Activated CD4-positive, CD25-positive, alpha-beta regulatory T cell treated with anti-CD3 and anti-CD28 coated beads, Interleukin-2, amount 50 U/mL, for 16 hours (primary cell): ENCODE measurements at places on chromosomes 5 and 9.

DNA sequence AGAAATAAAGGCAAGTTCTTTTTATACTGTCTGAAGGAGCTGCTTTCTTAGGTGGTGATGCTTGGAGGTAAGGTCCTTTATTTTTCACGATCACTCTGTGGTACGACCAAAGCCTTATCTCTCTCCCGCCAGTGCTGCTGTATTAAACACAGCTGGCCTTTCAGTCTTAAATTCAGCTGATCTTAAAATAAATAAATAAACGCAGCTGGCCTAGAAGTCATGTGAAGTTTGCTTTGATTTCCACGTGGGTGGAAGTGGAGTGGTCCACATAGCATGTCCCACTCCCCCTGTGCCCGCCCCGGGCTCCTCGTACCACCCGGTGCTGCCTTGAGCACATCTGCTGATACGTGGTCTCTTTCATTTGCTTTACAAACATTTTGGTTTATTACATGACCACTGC is 260.4 kb downstream of the FANCC start:
- no peak for DNase-seq

- no peak for DNase-seq
Observed at GRCh38 chr5:39015743-39016586, 58.2 kb downstream of the RICTOR start.

DNA sequence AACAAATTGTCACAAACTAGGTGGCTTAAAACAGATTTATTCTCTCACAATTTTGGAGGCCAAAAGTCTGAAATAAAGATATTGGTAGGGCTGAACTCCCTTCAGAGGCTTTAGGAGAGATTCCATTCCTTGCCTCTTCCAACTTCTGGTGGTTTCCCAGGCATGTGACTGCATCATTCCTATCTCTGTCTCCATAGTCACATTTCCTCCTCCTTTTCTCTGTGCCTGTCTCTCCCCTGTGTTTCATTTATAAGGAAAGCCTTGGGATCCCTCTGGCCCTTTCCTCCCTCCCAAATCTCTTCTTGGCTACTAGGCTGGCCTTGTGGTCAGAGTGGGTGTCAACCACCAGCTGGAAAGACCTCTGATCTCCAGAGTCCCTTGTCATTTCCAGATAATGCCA is 78.2 kb downstream of the SNX18 start:
- no peak for DNase-seq

DNA sequence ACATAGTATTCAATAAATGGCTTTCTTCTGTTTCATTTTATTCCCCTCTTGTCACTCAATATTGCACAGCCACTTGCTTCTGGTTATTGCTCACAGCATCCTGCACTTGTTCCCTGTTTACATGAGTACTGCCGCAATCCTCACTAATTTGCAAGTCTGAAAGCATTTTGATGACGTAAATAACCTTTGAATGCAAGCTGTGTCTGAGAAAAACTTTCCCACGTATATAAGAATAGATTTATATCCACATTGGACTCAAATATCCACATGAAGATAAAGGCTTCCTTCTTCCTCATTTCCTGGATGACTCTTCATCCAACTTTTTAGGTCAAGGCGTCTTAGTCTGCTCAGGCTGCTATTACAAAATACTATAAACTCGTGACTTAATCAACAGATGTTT is 88.2 kb upstream of the DAP start:
- DNase-seq: no peak

DNA sequence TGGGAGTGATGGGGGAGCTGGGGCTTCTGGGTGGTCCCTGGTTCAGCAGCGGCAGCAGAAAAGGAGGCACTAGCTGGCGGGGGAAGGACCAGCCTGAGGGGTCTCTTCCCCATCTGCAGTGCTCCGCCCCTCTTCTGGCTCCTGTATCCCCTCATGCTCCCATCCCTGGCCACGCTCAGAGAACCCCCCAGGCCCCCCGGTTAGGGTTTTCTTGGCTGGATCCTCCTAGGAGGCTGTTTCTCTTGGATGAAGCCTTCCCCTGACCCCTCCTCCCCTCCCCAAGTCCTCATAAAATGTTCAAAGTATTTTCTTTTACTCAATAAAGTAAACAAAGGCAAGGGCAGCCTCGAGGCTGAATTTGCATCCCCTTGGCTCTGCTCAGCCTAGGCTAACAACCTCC is 60.8 kb downstream of the FGF18 start:
- DNase-seq: no peak

GRCh38 chr9:22379272-22379671 is 67.4 kb upstream of the DMRTA1 start:
- no peak for DNase-seq

- DNase-seq: no peak
Observed at GRCh38 chr5:143001764-143002351, 231.7 kb downstream of the ARHGAP26 start.

DNA sequence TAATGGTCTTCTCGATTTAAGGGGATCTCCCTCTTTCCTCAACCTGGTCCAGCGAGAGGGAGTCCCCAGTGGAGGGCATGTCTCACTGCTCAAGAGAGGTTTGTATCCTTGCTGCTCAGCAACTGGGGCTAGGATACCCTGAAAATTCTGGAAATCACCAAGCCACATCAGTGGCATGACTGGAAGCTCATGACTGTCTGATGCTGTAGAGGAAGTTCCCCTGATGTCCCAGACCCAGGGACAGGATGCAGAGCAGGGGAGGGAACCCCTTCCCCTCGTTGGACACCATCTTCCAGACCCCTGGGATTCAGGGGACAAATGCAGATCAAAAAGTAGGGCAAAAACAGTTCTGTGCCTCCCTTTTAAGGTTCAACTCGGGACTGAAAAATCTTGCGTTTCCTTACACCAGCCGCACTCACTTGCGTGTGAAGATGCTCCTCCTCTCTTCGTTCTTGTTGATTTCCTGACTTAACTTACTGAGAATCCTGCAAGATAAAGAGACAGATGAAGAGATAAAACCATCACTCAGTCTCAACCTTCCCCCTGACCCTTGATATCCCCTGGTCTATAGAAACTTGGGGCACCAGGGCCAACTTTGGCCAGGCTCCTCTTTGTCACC is 22.1 kb downstream of the LCP2 start:
- DNase-seq: no peak

DNA sequence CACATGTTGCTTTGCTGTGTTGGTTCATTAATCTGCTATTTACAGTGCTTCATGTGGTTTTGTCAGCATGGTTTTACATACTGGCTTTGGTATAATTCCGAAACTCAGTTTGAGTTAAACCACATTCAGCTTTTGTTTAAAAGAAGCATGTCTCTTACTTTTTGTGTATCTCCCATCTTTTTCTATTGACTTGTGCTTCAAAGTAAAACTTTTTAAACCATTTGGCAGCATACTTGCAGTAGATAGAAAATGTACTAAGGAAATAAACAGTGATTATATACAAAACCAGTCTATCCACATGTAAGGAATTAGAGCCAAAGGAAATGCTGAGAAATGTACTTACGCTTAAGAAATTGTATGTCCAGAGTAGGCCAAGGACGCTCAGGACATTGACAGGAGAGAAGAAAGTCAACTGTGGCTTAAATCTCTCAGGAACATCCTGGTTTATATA is 286.9 kb downstream of the ARHGEF28 start:
- DNase-seq: no peak

DNA sequence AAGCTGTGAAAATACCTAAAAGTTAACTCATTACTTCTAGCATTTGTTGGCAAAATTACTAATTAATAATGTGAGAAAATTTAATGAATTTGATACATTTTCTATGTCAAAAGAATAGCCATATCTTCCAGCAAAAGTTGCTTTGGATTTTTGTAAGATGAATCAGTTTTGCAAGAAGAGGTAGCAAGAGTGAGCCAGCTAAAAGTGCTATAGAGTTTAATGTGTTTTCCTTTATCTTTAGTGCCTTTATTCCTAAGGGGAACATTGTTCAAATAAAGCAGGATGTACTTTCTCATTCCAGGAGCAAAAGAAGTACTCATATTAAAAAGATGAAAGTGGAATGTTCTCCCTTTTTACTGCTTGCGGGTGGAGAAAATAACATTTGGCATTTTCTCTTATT is 622.2 kb downstream of the ANXA1 start:
- DNase-seq: no peak

GRCh38 chr5:100841358-100842076 is 61.6 kb downstream of the ST8SIA4 start:
- DNase-seq: no peak

- no peak for DNase-seq
Observed at GRCh38 chr5:139494832-139495231, 12.3 kb upstream of the STING1 start.

- DNase-seq: no peak
Observed at GRCh38 chr5:949815-950560, 57.3 kb downstream of the TRIP13 start.

- no peak for DNase-seq
Observed at GRCh38 chr5:91223886-91224285, 159.2 kb downstream of the ARRDC3 start.

DNA sequence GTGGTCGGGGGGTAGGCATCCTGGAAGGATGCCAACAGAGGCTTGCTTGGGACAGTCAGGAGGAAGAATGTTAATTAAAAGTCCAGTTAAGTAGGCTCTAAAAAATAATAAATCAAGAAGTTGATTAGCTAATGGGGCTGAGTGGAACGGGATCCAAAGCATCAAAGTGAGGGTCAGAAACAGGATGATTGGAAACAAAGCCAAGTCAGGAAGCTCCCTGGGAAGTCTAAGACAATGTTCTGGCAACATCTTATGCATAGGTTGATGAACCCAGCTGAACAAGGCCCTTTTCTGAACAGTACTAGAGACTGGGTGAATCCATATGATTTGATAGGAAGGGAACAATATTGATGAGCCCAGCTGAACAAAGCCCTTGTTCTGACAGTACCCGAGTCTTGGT is 50.2 kb upstream of the STARD4 start:
- DNase-seq: no peak

GRCh38 chr9:114216976-114217375 is 61.6 kb downstream of the COL27A1 start:
- DNase-seq: no peak

DNA sequence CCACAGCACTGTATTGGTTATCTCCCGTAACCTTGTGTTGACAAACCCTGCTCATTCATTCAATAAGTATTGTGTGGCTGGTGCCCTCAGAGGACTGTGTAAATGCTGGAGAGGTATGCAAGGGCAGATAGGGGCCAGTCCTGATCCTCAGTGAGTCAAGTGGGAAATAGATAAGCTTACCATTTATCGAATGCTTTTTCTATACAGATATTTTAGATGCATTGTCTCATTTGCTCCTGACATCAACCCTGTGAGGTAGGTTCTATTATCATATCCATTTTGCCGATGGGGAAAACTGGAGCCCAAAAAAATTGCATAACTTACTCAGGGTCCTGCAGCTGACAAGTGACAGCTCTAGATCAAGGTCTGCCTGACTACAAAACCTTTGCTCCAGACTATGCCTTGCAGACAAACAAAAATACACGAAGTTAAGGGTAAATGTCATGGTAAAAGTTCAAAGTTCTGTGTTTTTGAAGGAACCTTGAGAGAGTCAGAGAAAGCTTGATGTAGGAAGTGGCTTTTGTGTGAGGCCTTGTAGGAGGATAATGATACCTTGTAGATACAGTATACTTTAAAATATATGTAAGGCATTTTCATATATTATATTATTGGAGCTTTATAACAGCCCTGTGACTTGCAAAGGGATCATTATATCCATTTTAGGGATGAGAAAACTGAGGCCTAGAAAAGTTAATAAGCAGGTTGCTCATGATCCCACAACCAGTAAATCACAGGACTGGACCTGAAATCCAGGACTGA is 22.7 kb downstream of the CYFIP2 start:
- no peak for DNase-seq

DNA sequence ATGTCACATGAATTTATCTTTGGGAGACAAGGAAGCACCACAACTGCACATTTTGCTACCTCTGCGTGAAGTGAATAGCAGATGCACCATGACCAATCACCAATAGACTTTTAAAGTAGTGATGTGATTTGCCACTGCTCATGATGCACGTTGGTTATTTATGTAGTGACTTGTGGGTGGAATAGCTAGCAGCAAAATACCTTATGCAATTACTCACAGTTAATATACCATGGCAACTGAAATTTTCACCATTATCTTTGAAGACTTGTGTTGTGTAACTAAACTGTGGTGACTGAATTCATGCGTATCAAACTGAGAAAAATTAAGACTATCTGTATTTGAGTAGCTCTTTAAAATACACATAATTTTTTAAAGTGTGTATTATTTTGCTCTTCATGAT is 46.2 kb upstream of the TUSC1 start:
- DNase-seq: no peak

DNA sequence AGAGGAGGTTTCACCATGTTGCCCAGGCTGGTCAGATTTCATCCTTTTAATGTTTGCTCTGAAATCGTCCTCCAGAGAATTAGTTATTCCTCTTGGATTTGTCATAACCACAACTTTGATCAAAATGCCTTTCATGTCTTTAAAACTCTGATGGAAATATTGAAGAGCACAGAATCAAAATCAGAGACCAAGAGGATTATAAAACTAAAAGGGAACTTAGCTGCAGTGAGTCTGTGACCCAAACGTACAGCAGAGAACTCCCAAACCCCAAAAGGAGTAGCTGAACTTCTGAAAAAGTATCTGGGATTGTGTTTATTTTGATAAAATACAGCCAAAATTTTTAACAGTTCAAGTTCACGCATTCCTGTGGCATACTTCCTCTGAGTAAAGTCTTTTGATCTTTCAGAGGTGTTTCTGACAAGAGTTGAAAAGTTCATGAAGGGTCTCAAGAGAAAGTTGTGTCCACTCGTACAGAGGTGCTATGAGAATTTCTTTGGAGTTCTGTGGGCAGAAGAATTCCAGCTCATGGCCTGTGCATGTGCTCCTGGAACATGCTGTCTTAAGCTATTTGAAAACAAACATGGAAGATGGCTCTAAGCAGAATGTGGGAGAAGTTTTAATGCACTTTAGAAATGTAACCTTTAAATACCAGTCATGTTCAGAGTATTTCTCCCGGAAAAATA is 124.0 kb downstream of the ESM1 start:
- DNase-seq: no peak

GRCh38 chr9:137436761-137437600 is 4.2 kb downstream of the ENTPD8 start:
- no peak for DNase-seq

GRCh38 chr9:121880343-121880898 is 212.7 kb downstream of the TTLL11 start:
- DNase-seq: no peak

GRCh38 chr5:4947893-4948536 is 192.1 kb upstream of the ADAMTS16 start:
- no peak for DNase-seq

DNA sequence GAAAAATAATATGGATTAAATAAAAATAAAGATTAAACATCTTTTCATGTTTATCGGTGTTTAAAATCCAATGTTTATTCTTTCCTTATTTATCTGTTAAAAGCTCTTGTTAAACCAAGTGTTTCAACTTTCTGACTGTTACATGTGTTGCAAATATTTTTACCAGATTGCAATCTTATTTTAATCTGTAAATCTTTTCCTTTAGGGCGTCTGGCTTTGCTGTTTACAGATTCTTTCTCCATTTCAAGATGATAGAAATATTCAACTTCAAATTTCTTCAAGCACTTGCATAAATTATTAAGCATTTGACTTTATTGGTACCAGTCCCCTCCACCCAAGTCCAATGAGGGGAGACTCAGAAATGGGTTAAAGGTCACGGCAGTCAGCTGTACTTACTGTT is 16.9 kb upstream of the ABCA1 start:
- no peak for DNase-seq

GRCh38 chr5:14676320-14676719 is 11.8 kb downstream of the OTULIN start:
- DNase-seq: no peak
